Activated CD4-positive, alpha-beta T cell treated with anti-CD3 and anti-CD28 coated beads for 4 hours (primary cell): ENCODE measurements at places on chromosomes 3 and 15.

GRCh38 chr3:26535151-26535550 lies 87.4 kb upstream of the LRRC3B start:
- DNase-seq, result no peak

- no peak for DNase-seq
These were observed 78.5 kb upstream of the CHD2 start for GRCh38 chr15:92821491-92822116.

- no peak for DNase-seq
These were observed 16.9 kb upstream of the MEX3B start for GRCh38 chr15:82062479-82063454.

GRCh38 chr3:89268059-89268458 lies 160.6 kb downstream of the EPHA3 start:
- no peak for DNase-seq

DNA sequence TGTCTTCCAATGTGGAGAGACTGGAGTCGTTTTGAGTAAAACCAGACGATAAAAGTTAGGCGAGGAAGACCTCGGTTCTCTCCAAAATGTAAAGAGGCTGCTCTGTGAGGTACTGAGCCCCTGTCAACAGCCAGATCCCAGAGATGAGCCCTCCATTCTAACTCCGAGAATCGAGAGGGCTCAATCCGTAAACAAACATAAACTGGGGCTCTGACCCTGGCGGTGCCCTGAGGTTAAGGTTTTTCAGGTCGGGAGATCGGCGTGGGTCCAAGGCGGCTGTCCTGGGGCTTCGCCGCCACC lies 417 bp downstream of the TBCCD1 start:
- no peak for DNase-seq

DNA sequence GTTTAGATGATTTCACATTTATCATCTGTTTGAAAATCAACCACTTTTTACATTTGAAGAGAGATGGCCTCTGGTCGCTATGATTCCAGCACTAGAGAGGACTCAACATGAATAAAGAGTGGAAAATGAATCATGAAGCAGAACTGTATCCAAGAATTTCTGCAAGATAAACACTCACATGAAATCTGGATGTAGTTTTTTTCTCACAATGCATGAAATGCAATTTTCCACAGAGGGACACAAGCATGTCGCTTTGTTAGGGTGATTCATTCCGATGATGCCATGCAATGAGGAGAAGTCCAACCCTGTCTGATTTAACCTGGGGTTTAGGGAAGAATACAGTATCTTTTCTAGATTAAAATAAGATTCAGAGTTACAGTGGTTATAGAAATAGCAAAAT lies 50.4 kb upstream of the ADCY5 start:
- DNase-seq, result no peak

- no peak for DNase-seq
These were observed 269.5 kb downstream of the ZBTB20 start for GRCh38 chr3:114877378-114878113.

DNA sequence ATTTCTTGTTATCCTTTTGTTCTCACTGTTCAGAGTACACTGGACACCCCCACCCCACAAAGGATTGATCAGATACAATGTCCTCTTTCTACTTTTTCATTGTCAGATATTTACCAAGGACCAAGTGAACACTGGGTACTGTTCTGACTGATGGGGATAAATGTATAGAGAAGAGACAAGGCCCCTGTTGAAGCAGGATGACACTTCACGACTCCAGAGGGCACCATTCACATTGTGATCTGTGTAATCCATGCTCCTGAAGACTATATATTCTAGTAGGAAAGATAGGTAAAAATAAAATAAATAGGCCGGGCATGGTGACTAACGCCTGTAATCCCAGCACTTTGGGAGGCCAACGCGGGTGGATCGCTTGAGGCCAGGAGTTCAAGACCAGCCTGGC lies 7.2 kb upstream of the CRYGS start:
- no peak for DNase-seq

- DNase-seq, result no peak
These were observed 70.8 kb upstream of the ZBTB20 start for GRCh38 chr3:115217678-115218451.
